Activated CD4-positive, alpha-beta T cell treated with anti-CD3 and anti-CD28 coated beads for 36 hours (primary cell): ENCODE measurements at places on chromosomes 7 and 10. TPM values are rescaled to one million over a fixed set of nuclear protein-coding genes. Genes with fewer than 3 reads are reported as not detected.

FUOM gene
- 37.0 TPM for total RNA-seq

TTYH3 gene
- 20.2 TPM for total RNA-seq

BAG3 gene
- total RNA-seq: 30.7 TPM

IGF2BP3 gene
- 0.64 TPM for total RNA-seq

RBP4 gene
- not detected for total RNA-seq

PDZD7 gene
- 0.32 TPM for total RNA-seq

ADIRF gene
- not detected for total RNA-seq

CYP2E1 gene
- 0.32 TPM for total RNA-seq

FAM13C gene
- 0.35 TPM for total RNA-seq

SSMEM1 gene
- total RNA-seq: not detected

RBM33 gene
- 67.6 TPM for total RNA-seq

GRM8 gene
- total RNA-seq: not detected

HOXA3 gene
- total RNA-seq: not detected

CDNF gene
- total RNA-seq: 2.7 TPM

ERV3-1 gene
- 8.9 TPM for total RNA-seq

STOX1 gene
- total RNA-seq: 0.74 TPM

SHLD2 gene
- 29.9 TPM for total RNA-seq

GALNT17 gene
- not detected for total RNA-seq

FAM24B gene
- total RNA-seq: 7.0 TPM

FXYD4 gene
- total RNA-seq: not detected

CDK14 gene
- 0.84 TPM for total RNA-seq

DNAH11 gene
- 4.2 TPM for total RNA-seq
